ENCODE measurements at places on chromosomes 5 and 9.
A peak's percentile ranks its signal among the peaks of the same experiment; 100 is the strongest.

- DNase-seq, result no peak
These were observed 97.4 kb downstream of the FBXO4 start for GRCh38 chr5:42022383-42022972.

DNA sequence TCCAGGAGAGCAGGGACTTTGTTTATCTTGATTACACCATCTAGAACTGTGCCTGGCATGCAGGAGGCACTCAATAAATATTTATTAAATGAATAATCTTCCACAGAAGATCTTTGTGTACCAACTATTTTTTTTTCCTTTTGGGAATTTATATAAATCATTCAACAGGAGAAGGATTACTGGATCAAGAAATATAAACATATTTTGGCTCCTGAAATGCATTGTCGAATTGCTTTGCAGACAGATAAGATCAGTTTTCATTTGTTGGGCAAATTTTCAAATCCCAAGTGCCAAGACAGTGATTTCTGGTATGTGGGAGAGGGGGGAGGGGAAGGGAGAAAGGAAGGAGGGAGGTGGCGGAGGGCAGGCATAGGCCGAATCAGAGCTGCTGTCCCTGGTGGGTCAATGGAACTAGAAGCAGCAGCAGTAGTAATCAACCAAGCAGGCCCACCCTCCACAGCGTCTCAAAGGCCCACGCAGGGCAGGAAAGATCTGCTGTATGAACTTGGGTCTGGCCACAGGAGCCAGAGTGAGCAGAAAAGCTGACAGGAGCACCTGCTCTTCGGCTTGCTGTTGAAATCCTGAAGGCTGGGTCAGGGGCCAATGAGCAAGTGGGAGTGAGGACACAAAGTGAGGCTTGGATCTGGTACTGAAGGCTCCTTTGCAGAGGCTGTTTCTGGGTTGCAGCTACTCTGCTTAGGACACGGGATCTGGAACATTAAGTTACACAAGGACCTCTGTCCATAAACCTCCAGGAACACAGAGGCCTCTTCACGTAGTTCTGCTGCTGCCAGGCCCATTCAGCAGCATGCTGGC, 15.8 kb upstream of the TRAF1 start:
- DNase-seq, result peak; percentile 69

GRCh38 chr5:172852490-172853354, 18.7 kb downstream of the ERGIC1 start:
- peak; percentile 98 for DNase-seq

DNA sequence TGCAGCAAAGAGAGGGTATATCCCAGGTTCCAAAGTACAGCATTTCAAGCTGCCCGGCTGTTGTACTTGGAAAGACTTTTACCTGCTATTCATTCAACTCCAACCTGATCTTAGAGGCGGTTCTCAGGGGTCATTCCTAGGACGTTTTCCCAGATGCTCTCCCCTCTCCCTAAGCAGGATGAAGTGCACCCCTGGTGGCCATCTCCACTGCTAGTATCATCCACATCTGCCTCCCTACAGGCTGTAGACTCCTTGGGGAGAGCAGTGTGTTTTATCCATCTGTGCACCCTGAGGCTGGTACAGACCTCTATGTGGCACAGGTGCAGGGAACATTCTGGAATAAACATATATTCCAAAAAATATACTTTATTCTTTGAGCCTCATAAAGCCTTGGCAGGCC, 56.8 kb downstream of the PTPN3 start:
- no peak for DNase-seq

DNA sequence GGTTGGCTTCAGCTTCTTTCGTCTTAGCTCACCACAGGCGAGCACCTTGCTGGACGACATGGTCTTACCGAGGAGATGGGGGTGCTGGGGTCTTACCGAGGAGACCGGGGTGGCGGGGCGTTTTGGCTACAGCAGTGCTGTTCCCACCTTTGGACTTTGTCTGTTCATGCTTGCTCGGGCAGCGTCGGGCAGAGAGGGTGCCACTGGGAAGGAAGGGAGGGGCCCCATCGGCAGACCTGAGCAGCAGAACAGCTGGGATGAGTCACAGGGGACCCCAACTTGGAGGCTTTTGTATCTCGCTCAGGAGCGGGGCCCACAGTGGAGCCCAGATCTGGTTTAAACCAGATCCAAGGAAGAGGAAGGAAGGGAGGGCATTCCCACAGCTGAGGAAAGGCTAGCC, 106.0 kb upstream of the CACNA1B start:
- peak; percentile 37 for DNase-seq

DNA sequence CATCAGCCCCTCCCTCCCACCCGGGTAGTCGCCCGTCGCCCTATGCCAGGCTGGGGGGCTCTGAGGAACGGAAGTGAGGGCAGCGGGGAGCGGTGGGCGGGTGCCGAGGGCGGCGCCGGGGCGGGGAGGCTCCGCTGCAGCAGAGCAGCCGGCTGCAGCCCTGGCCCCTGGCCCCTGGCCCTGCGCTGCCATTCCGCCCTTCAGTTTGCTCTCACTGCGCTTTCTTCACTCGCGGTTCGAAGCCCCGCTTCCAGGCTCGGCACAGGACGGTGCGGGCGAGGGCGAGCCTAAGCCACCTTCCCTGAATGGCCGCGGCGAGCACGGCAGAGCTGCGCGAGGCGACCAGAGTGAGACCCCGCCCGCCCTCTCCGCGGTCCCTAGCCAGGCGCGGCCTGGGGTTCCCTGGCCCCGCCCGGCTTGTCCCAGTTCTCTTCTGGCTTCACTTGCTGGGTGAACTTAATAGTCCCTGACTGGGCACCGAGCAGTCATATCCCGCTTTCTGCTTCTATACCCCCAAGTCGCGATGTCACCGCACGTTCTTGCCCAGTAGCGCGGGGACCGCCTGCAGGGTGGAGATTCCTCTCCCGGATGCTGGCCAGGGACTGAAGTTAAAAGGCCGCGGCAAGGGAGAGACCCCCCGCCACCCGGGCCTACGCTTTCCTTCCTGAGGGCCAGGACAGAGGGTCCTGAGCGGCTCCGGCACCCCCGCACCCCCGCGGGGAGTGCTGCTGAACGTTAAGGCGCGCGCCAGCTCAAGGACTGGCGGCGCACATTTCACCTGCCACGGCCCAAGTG, 623 bp upstream of the TRIM36 start:
- DNase-seq, result peak; percentile 50

- DNase-seq, result no peak
These were observed 46.3 kb downstream of the DENND1A start for GRCh38 chr9:123883634-123884033.

GRCh38 chr9:98472216-98472615, 216.8 kb upstream of the TBC1D2 start:
- DNase-seq, result no peak

- DNase-seq, result no peak
These were observed 1645.2 kb upstream of the CDH6 start for GRCh38 chr5:29548262-29548661.

- no peak for DNase-seq
These were observed 679.8 kb upstream of the FTMT start for GRCh38 chr5:121171834-121172233.

DNA sequence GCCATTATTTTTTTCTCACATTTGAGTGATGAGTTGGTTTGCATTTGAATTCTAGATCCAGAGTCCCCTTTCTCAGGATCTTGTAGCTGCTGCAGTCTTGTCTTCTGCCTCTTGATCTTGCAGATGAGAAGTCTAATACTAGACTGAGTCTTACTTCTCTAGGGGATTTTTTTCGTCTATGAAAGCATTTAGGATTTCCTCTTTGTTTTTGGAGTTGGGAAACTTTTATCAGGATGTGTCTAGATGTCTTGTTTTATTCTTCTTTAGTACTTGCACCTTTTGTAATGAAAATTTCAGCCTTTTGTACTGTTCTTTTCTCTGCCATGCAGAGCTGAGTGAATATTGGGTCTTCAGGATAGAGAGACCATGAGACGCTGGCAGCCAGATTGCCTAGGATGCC, 65.4 kb downstream of the ZNF618 start:
- no peak for DNase-seq

- DNase-seq, result no peak
These were observed 663 bp downstream of the INSL6 start for GRCh38 chr9:5184776-5185175.

- no peak for DNase-seq
These were observed 31.2 kb downstream of the AMBP start for GRCh38 chr9:114046875-114047274.

DNA sequence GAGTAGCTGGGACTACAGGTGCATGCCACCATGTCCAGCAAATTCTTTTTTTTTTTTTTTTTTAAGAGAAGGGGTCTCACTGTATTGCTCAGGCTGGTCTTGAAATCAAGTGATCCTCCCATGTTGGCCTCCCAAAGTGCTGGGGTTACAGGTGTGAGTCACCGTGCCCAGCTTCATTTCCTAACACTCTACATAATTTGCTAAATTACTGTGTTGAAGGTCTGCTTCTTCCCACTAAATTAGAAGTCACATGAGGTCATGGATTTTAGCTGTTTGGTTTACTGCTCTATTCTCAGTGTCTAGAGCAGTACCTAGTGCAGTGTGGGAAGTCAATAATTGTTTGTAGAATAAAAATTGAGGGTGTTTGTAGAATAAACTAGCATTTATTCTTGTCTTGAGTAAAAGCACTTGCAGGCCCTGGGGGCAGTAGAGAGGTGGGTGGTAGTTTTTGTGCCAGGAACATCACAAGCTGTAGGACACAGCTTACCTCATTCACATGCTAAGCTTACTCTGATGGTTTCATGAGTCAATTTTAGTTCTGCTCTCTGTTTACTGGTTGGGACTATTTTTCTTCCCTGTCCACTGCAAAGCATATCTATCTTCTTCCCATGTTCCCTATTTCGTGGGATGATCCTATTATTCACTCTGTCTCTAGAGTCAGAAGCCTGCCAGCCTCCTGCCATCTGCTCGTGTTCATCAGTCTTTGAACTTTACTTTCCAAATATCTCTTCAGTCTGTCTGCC, 7.0 kb downstream of the TEX48 start:
- no peak for DNase-seq

DNA sequence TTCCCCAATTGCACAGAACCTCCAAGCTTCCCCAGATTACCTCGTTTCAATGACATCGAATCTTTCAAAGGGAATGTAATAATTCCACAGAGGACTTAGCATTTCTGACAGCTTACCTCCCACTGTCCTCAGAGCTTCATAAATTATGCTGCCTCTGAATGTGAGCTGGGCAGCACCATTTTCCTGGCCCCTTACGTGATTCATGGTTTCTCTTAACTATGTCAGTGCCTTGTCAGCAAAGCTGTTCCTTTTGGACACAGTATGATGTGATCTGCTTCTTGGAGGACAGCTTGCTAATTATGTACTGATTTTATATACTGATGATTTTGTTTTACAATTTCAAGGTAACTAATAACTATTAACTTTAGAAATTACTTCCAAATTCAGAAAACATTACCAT, 27.7 kb upstream of the SSBP2 start:
- DNase-seq, result no peak

DNA sequence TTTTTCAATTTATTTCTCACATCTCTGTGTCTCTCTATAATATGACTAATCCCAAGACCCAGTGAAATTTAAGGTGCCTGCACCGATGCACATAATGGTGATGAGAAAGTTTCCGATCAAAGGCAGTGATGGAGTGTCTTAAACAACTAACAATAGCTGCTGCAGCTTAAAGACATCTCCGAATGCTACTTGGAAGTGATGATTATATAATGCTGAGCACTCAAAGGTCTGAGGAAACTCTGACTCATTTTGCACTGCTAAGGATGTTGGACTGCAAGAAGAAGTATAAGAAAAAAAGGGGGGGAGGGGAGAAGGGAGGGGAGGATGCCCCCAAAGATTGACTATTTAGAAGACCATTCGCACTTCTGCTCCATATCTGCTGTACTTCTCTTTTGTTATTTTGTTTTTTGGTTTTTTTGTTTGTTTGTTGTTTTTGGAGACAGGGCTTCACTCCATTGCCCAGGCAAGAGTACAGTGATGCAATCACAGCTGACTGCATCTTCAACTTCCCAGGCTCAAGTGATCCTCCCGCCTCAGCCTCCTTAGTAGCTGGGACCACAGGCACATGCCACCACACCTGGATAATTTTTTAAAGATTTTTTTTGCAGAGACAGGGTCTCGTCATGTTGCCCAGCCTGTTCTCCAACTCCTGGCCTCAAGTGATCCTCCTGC, 192.2 kb downstream of the HSD17B3 start:
- no peak for DNase-seq

DNA sequence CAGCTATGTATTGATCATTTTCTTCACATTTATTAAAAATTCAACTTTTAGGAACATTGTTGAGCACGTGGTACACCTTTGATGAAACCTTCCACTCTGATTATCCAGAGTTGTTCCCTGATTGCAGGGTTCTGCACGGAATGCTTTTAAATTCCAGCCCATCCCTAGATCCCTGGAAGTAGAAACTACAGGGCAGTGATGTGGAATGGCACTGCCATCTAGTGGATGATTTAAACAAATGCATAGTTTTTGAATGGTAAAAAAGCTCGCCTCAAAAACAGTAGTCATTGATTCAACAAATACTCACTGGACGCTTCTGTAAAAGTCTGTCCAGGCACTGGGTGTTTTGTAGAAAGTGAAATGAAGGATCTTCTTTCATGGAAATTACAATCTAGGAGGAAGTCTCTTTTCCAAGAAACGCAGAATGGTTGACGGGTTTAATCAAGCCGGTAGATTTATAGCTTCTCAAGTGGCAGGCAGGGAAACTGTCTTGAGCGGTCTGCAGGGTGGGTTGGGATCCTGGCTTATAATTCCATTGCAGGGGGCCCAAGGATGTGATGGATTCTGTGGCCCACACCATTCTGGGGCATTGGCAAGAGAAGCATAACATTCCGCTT, 118.4 kb downstream of the ARHGAP26 start:
- no peak for DNase-seq

- no peak for DNase-seq
These were observed 45.9 kb upstream of the PCSK1 start for GRCh38 chr5:96478983-96479382.

GRCh38 chr9:110357505-110357904, 19.8 kb upstream of the TXNDC8 start:
- no peak for DNase-seq

GRCh38 chr9:3285365-3286161, 240.2 kb downstream of the RFX3 start:
- DNase-seq, result no peak
